Cardiac fibroblast (primary cell): ENCODE measurements at places on chromosomes 12 and 14.

GRCh38 chr12:53603196-53603595 is 23.0 kb downstream of the ATF7 start:
- no peak for DNase-seq

DNA sequence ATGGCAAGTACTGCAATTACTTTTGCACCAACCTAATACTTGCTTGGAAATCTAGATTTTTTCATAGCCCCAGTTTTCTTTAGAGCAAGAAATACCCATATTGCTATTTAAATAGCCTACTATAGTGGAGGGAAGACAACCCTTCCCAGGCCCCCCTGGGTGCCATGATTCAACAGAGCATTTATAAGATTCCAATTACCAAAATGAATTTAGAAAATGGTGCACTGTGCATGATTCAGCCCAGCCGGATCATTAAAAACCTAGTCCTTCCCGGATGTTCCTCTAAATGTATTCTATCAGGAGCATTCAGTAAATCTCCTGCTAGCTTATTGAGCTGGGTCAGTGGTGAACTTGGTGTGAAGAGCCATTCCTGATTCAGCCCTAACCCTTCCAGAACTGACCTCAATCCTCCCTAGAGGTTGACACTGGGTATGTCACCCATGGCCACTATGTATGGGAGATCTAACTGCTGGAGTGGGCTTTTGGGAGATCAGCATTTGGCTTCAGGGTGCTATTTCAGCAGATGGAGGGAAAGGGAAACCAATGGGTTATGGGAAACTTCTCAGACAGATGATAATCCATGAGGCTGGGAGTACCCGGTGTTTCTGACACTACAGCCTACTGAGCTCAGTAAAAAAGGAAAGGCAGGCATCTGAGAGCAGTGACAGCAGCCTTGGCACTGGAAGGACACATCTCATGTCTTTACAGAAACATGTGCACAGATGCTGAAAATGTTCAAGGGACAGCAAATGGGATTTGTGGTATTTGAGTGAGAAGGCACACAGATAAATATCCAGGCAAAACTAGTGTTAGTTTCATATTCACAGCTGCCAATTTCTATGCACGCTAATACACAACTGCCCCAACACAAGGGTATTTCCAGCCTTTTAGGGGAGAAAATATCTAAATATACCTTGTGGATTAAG is 258.9 kb downstream of the DPF3 start:
- no peak for DNase-seq

GRCh38 chr12:93860668-93861373 is 183.6 kb downstream of the CRADD start:
- no peak for DNase-seq

DNA sequence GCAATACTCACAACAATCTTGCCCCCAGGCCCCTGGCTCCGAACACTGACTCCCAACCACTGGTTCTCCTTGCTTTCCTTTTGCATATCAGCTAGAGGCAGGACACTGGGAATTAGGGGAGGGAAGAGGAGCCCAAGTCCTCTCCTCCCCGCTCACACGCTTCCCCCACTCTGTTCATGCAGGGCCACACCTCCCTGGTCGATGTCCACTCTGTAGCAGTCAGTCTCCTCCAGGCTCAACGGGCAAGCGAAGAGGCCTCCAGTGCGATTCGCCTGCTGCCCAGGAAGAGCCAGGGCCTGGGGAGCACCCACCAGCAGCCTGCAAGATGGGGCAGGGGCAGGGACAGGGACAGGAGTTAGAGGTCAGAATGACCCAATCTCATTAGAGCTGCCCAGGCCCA is 4.8 kb downstream of the ITGA7 start:
- no peak for DNase-seq

- peak; percentile 27 for DNase-seq
Observed at GRCh38 chr14:65832431-65833266, 420.1 kb downstream of the FUT8 start.

DNA sequence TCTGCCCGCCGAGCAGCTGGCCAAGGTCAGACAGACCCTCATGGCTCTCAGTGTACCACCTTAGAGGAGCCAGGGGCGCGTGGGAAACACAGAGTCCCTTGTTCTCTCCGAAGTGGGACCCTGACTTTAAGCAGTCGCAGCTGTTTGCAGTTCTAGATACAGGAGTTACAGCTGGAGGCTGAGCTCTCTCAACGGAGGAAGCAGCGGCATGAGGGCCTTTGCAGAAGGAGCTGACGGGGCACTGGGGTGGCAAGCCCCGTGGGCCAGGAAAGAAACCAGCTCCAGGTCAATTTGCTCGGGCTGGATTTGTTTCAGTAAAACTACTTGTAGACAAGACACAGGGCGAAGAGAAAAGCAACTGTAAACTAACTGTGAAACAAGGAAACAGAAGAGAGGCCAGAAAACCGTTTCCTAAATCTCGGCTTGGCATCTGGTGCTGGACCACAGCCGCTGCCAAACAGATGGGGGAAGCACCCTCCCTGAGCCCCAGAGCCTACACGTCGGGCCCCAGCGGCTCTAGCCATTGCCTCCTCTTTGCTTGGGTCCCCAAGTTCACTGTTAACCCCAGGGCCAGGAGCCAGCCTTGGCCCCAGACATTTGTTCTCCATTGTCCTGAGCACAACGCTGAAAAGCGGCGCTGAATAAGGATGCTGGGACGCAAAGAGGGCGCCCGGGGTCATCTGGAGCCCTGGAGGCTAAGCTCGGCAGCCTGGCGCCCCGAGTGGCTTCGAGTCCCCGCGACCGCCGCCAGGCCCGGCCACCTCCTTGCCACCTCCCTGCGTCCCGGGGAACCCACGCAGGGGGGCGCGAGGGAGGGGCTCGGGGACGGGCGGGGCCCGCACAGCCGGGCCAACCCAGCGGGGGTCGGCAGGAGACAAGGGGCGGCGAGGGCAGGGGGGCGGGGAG is 914 bp upstream of the PACS2 start:
- DNase-seq: no peak

DNA sequence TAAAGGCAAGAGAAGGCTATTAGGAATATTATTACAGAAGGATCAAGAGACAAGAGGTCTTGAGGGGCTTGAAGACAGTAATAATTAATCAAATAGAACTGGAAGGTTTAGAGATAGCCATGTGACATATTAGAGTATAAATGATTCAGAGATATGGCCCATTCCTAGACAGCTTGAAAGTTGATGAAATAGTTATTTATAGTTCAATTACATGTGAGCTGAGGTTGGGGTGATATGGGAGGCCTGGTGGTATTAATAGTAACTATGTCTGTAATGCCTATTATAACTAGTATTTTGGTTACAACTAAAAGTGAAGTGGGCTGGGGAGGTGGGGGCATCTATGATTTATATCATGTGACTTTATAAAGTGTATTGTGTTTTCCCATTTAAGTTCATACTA is 14.1 kb upstream of the MIS18BP1 start:
- no peak for DNase-seq

- DNase-seq: no peak
Observed at GRCh38 chr12:28235015-28235414, 44.8 kb downstream of the CCDC91 start.

- no peak for DNase-seq
Observed at GRCh38 chr14:68771631-68772030, 21.2 kb downstream of the ZFP36L1 start.

- no peak for DNase-seq
Observed at GRCh38 chr14:65750906-65751305, 338.4 kb downstream of the FUT8 start.

DNA sequence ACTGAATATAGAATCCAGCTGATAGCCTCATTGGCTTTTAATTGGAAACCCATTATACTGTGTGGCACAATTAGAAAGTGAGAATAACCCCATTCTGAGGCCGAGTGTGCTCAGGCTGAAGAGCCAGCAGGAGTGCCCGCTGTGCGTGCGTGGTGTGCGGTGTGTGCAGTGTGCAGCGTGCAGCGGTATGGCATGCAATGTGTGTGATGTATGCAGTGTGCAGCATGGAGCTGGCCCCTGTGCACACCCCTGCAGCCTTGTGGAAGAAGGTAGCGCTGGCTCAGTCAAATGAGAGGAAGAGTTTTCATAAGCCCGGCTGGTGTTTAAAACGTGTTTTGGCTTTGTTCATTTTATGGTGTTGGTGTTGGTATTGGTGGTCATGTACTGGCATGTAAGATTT is 22.9 kb downstream of the CKB start:
- no peak for DNase-seq

GRCh38 chr14:69333791-69334337 is 64.2 kb downstream of the ERH start:
- DNase-seq: no peak

DNA sequence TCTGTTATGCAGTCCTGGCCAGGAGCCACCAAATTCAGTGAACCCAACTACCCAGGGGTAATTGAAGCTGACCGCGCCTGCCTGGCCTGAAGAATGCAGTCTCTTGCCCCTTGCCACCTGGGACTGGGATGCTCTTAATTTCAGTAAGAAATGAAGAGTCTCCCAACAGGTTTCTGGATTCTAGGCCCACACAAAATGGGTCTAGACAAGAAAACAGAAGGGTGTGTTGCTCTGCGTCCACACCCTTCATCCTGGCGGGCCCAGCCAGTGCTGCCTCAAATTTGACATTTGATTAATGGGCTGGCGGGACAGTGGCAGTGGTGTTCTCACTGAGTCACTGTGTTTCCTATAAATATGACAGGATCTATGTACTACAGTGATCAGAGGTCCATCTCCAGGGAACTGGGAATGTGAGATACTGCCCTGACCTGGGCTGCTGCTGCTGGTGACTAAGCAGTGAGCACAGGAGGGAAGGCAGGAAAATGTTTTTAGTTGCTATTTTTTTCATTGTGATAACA is 6.5 kb downstream of the TMEM253 start:
- DNase-seq: peak; percentile 60

DNA sequence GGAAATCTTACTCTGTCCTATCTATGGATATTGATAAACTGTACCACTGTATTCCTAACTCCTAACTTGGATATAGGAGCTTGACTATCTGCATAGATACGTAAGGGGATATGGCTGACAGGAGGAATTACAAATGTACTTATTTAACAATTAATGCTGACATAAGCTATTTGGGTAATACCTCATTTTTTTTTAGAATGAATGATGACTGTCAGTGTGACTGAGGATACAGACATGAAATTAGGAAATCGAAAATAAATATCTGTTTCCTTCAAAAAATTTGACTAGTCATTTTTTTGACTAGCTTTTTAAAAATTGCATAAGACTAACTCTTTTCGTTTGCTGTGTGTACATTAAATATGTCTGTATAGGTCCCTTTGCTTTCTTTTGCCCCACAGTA is 74.9 kb downstream of the PDE3A start:
- no peak for DNase-seq

DNA sequence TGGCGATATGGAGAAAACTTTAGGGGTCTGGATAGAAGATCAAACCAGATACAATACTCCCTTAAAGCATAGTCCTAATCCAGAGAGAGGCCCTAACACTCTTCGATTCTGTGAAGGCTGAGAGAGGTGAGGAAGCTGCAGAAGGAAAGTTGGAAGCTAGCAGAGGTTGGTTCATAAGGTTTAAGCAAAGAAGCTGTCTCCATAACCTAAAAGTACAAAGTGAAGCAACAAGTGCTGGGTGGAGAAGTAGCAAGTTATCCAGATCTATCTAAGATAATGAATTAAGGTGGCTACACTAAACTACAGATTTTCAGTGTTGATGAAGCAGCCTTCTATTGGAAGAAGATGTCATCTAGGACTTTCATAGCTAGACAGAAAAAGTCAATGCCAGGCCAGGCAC is 24.6 kb upstream of the MTERF2 start:
- no peak for DNase-seq

DNA sequence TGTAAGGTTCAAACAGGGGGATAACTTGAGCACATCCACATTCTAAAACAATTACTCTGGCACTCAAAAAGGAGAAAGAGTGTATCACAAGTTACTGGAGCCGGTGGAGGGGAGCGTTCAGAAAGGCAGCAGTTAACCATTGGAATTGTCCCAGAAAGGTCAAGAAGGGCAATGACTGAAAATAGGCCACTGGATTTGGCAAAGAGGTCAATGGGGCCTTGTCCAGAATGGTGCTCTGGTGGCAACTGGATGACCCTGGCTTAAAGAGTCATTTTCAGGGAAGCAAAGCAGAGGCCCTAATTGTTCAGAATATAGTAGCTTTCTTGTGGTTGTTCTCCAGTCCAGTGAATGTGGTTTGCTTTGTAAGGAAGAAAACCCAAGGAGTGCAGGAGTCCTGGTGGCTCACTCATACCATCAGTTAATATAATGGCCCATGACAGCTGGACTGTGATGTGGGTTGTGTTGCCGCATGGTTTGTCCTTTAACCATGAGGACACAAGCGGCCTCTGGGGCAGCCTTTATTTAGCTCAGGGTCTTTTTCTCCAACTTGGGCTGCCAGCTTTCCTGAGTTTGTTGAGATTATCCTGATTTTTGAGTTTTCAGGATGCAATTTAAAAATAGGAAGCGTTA is 142.8 kb upstream of the PELI2 start:
- DNase-seq: no peak

GRCh38 chr14:69475194-69475818 is 9.2 kb upstream of the PLEKHD1 start:
- peak; percentile 38 for DNase-seq

- no peak for DNase-seq
Observed at GRCh38 chr14:106044949-106045596, 518.7 kb downstream of the TMEM121 start.

DNA sequence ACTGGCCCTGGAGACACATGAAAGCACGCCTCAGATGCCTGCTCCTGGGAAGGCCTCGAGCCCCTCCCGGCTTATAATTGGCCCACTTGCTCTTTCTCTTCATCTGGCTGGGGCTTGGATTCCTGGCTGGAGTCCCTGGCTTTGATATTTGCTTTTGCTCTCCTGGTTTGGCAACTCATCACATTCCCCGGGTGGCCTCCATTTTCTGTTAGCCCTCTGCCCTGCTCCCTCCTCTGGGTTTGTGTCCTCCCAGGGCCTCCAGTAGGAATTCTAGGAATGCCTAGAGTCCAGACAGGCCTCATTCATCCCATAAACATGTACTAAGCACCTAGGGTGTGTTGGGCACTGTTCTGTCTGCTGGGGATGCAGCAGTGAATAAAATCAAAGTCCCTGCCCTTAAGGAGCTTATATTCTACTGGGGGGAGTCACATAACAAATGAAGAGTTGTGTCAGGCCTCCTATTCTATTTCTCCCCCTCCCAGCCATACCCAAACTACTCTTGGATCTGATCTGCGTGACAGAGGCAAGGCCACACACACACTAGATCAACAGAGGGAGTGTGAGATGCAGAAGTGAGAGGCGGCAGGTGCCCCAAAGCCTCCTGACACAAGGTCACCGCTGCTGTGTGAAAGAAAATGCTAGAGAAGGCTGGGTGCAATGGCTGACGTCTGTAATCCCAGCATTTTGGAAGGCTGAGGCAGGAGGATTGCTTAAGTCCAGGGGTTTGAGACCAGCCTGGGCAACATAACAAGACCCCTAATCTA is 21.3 kb upstream of the TSPAN9 start:
- DNase-seq: peak; percentile 35

GRCh38 chr12:119177724-119178380 is 879 bp upstream of the HSPB8 start:
- no peak for DNase-seq
